ENCODE measurements at places on chromosomes 12 and 14.

DNA sequence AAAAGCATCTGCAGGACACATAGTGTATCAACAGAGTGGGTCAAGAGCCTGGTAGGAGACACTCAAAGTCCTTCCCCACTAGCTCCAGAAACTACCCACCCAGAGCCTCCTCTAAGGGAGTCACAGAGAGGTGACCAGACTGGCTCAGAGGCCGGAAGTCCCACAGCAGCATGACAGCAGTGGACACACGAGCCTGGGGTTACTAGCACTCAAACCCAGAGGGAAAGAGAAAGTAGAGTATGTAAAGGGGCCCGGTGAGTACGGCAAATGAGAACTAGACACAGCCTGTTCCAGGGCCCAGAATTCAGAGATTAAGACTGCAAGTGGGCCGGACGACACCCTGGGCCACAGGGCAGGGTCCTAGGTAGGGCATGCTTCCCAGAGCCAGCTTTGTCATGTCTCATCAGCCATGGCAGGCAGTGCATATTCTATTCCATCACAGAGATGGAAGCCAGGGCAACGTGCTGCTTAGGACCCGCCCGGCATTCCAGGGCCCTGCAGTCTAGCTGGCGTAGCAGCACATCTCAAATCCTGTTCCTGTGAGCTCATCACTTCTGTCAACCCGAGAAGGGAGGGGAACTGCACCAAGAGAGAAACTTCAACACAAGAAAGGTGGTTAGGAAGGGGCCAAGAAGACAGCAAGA is 4.2 kb downstream of the IFFO1 start:
- no peak for DNase-seq

GRCh38 chr12:117119592-117120198 is 20.5 kb upstream of the TESC start:
- no peak for DNase-seq

DNA sequence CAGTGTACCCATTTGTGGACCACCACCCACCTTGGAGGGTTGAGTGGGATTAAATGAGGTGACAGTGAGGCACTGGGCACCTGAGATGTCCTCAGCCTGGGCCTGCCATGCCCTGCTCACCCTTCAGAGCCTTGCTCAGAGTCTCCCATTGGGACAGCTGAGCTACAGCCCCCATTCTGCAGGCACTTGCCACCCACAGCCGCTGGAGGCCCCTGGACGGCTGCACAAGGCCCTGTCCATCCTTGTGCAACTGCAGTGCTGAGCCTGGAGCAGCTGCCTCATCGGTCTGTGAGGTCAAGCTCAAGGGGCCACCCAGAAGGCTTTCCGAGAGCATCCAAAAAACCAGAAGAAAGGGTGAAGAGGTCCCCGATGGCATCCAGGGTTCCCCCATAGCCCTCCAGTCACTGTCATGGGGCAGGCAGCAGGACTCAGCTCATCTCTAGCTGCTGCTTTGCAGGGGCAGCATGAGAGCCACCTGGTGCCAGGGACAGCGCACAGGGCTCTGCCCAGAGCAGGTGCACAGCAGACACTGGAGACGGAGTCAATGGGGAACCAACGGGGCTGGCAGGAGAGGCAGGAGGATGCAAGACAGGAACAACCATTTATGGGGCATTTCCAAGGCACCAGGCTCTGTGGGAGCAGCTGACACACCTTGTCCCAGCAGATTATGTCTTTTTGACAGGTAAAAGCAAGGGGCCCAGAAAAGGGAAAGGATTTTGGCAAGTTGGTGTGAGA is 84.6 kb downstream of the ARL6IP4 start:
- no peak for DNase-seq

- no peak for DNase-seq
Measured at GRCh38 chr12:74119811-74120362, 417.7 kb upstream of the ATXN7L3B start.

- DNase-seq = no peak
Measured at GRCh38 chr12:13046964-13047363, 2.8 kb downstream of the FAM234B start.

GRCh38 chr14:52350445-52350844 is 36.3 kb downstream of the PTGER2 start:
- no peak for DNase-seq

DNA sequence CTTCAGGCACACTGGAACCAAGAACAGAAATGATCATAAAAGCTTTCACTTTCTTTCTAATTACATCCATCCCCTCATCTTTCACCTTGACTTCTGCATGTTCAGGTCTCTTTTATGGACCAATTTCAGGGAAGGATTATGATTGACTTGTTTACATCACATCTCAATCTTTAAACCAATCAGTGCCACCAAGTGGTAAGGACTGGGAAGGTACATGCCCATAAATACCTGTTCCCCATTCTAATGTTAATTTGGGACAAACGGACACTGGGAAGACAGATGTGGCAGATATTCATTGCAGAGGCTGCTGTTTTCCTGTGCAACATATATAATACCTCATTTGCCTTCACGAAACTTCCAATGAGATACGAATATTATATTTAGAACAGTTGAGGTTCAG is 978.1 kb downstream of the GALC start:
- DNase-seq = no peak

DNA sequence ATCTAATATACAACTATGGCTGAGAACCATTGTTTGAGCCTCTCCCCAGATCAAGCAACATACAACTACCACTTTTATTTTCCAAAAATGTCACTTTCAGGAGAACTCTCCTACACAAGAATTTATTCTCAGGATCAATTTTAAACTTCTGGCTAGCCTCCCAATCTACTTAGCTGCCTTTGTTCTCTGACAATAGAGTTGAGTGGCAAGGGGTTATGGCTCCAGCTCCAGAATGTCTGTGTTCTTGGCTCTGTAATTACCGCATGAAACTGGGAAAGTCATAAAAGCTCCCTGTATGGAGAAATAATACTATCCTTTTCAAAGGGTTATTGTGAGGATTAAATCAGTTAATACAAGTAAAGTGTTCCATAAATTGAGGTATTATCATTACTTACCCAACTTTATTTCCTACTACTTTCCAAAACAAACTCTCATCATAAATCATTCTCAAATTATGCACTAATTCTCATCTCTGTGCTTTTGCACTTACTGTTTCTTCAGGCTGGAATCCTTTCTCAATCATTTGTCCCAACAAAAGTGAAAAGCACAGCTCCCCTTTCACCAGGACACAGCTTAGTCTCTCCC is 121.9 kb downstream of the GARIN6 start:
- no peak for DNase-seq

DNA sequence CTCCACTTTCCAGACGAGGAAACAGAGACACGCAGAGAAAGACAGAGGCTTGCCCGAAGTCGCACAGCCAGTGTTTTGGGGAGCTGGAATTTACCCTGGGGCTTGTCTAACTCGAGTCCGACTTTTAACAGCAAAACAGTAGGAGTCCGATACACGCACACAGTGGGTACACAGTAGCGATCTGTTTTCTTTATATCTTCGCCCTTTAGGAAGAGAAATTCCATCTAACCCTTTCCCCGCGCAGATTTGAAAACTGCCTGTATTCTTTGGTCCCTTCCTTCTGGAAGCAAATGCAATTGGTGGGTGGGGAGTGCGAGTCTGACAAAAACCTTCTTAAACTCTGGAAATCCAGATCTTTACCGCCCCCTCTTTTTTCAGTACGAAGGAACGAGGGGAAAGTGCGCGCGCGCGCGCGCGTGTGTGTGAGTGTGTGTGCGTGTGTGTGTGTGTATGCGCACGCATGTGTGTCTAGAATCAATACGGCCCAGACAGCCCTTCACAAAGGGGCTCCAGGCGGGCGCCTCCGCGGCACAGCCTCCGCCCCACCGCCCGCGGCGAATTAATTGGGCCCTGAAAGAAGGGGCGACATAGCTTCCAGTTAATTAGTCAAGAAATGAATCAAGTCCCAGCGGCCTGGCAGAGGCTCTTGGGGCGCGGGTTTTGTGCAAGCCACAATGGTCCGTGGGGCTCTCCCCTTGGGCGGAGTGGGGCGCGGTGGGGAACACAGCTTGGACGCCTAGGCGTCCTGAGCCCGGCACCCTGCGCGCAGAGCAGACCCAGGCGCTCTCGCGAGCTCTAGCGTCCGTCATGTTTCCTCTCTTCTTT is 14.0 kb upstream of the TBX3 start:
- DNase-seq = no peak

DNA sequence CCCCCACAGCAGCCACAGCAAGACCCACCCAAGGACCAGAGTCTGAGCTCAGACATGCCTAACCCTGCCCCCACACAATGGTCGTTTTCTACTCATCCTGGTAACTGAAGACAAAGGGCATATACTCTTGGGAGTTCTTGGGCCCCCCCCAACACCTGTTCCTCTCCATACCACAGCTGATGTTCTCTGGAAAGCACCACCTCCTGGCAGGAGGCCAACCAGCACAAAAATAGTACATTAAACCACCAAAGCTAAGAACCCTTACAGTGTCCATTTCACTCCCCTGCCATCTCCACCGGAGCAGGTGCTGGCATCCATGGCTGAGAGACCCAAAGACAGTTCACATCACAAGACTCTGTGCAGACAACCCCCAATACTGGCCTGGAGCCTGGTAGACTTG is 80.6 kb upstream of the DAAM1 start:
- no peak for DNase-seq

- DNase-seq = no peak
Measured at GRCh38 chr14:58677517-58677916, 39.8 kb downstream of the DACT1 start.

DNA sequence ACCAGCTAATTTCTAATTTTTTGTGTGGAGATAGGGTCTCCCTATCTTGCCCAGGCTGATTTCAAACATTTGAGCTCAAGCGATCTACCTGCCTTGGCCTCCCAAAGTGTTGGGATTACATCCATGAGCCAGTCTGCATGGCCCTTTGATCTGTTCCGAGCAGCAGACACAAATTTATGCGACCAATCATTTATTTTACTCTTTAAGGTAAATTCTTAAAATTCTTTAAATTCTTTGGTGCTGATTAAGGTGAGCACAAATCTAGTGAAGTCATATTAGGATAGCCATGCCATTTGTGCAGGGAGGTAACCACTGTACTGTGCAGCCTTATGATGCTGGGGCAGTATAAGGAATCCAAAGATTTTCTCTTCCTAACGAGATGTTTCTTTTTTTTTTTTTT is 135.7 kb downstream of the SRGAP1 start:
- DNase-seq = no peak

- peak; percentile 61 for DNase-seq
Measured at GRCh38 chr12:68236421-68237059, 10.9 kb upstream of the IL26 start.

DNA sequence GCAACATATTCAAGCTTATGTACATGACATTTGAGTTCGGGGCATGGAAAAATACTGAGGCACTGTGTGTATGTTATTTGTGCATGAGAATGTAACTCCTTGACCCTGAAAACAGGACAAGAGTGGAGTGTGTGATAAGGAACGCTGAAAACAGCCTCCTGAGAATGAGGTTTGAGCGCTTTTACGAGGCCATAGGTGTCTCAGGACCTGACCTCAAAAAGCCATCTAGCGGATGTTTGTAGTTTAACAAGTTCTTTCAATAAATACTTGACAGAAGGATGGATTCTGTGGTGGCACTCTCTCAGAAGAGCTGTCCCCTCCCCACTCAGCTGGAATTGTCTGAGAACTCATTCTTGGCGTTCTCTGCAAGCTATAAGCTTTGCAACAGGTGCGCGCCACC is 350.5 kb upstream of the TMTC1 start:
- no peak for DNase-seq

GRCh38 chr14:104284107-104284592 is 145.8 kb downstream of the KIF26A start:
- peak; percentile 51 for DNase-seq

DNA sequence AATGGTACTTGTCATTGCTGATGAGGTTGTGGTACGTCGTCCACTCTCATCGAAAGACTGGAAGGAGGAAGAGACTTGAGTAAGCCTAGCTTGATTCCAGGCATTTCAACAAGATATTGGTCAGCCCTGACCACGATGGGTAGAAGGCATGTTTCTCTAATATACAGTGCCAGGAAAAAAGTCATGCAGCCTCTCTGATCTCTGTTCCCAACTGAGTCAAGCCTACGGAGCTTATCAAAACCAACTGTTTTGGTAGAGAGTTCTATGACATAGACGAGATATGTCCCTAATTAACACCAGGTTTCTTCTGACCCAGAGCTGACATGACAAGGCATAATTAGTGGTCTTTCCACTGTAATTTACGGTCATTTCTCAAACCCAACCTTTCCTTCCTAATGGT is 58.5 kb downstream of the NIN start:
- DNase-seq = no peak

DNA sequence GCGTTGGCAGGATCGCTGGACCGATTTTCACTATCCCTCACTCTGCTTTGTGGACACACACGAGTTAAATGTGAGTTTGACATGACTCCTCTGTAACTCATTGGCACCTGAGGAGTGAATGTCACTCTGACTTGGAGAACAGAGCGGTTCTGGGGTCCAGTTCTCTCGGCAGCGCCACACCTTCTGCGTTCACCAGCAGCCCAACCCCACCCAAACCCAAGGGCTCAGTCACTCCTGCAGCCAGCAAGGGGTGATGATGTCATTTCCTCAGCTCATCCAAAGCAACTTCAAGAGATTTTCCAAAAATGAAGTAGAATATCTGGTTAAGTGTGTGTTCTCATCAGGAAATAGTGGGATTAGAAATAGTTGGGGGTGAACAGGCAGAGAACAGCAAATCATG is 36.3 kb downstream of the ADGRD1 start:
- DNase-seq = peak; percentile 16

- DNase-seq = no peak
Measured at GRCh38 chr12:68422956-68423574, 90.9 kb upstream of the MDM1 start.

DNA sequence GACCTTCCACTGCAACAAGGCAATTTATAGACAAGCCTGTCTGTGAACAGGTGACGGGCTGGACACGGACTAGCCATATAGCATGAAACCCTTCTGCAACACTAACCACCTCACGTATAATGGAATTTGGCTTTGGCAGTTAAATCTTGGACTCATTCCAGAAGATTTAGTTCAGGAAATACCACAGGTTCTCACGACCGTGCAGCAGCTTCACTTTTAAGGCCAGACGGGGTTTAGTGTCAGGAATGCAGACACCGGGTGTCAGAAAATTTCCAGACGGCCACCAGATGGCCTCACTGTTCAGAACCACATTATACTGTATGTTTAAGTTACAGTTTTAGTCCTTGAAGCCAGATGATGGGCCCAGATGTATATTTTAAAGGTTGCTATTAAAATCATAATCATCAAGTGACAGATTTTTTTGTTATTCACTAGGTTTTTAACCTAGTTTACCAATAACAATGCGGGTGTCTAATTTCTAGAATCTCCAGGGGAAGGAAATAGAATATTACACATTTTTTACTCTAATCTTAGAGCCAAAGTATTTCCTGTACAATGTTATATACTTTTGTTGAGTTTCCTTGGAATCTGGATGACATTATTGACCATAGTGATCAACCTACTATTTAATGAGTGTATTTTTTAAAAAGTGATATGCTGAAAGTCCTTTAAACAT is 90.5 kb upstream of the TMPO start:
- DNase-seq = no peak

- DNase-seq = no peak
Measured at GRCh38 chr12:80704420-80704819, 3.0 kb upstream of the MYF6 start.

DNA sequence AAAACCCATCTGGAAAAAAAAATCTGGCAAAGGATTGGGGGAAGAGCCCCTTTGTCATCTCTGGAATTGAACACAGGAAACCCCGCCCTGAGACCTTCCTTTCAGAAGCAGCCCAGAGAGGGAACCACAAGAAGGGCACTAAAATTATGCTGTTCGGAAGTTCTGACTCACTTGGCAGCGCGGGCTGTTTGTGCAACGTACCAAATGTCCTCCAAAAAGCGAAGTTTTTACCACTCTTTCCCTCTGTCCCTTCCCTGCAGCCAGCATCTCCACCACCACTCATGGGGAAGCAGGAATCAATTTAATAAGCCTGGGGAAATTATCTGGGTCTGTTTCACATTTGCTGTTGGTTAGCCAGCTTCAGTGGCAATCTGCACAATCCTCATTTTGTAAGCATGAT is 3.2 kb upstream of the SYNE3 start:
- peak; percentile 83 for DNase-seq
